ENCODE measurements at places on chromosomes 6 and 20.

DNA sequence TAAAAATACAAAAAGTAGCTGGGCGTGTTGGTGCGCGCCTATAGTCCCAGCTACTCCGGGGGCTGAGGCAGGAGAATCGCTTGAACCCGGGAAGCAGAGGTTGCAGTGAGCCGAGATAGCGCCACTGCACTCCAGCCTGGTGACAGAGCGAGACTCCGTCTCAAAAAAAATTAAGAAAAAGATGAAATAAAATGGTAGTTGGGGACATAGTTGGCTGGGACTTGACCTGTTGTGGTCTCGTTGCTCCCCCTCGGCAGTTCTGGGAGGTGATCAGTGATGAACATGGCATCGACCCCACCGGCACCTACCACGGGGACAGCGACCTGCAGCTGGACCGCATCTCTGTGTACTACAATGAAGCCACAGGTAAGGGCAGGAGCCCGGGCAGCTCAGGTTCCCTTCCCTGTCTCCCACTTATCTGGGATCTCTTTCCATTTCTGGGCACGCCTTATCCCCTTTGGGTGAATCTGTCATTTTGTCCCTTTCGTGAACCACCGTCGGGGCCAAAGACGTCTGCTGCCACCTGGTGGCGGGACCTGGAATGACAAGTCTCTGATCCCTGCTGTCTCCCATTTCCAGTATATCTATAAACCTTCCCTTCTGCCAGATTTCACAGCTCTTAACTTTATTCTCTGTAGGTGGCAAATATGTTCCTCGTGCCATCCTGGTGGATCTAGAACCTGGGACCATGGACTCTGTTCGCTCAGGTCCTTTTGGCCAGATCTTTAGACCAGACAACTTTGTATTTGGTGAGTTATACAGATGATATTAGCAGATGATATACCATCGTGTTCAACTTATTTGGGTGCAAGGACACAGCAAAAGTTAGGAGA is 2.3 kb downstream of the TUBB start:
- DNase-seq: peak; percentile 80

GRCh38 chr6:75300531-75300855 is 15.9 kb upstream of the TMEM30A start:
- DNase-seq: no peak

- peak; percentile 95 for DNase-seq
These were observed at the start of gene ELMO2 for GRCh38 chr20:46406200-46406985. TSS of gene ELMO2 (minus strand) at chr20:46406615. CDS start at chr20:46394482, 12,133 bp downstream.

- DNase-seq: no peak
These were observed 38.7 kb downstream of the SCP2D1 start for GRCh38 chr20:18852318-18852717.

- no peak for DNase-seq
These were observed 656.0 kb upstream of the ID4 start for GRCh38 chr6:19181211-19181610.

DNA sequence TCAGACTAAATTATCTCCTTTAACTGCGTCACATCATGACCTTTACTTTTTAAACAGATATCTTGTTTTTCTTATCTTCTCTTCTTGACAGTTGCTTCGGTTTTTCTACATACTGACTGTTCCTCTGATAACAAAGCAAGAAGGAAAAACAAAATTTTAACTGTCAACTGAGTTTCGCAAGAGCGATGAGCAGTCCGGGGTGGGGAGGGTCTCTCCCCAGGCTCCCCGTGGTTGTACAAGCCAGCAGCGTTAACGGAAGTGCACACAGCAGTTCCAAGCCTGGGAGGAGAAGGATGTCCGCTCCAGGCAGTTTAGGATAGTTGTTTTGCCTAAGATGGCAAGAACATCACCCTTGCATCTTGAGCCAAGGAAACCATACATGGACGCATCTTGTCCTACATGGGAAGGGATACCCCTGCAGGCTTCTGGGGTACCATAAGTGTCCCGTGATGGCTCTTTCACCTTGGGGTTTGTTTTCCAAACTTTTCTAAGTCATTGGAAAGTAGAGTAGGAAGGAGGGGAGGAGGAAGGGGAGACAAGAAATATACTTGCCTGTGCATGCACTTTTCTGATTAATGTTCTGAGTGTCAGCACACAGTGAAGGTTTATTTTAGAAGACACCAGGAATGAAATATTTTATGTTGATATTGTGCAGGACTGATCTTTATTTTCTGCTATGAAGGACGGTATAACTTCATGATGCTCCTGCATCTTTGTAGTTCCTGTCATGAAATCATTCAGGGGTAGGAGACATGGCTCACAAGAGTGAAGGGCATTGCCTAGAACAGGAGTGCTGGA is 20.8 kb downstream of the SLC24A3 start:
- no peak for DNase-seq

GRCh38 chr6:93678841-93679454 is 259.6 kb upstream of the EPHA7 start:
- no peak for DNase-seq

GRCh38 chr6:158778005-158778527 is 41.1 kb downstream of the EZR start:
- no peak for DNase-seq

DNA sequence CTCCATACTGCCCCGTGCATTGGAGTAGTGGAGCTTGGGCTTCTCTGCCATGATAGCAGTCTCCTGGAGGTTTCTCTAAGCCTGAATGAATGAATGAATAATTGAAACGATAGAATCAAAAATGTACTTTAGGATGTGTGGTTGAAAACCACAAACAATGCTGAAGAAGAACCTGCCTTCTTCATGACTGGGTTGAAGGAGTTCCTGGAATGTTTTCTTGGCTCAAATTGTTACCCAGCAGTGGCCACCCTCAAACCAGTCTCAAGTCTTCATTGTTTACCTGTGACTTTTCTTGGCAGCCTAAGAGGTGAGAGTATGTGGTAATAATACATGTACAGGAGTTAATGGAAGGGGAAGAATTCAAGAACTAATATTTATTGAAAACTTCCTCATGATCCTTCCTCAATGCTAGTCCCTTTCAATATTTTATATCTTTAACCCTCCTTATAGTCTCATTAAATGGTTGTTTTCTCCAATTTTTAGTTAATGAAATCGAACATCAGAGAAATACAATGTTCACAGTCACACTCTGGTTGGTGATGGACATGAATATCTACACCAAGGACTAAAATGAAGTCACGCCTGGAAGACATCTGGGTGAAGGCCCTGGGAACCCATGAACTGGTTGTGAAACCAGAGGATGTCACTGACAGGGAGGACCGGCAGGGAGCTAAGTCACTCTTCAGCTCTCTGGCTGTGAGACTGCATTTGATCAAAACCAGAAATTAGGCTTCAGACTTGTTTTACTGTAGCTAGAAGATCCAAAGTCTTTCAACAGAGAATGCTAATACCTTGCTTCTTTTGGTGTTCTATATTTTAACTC is at the start of gene GSTA5:
TSS of gene GSTA5 (minus strand) at position 51 of the 823 bp plus-strand sequence.
- DNase-seq: no peak

DNA sequence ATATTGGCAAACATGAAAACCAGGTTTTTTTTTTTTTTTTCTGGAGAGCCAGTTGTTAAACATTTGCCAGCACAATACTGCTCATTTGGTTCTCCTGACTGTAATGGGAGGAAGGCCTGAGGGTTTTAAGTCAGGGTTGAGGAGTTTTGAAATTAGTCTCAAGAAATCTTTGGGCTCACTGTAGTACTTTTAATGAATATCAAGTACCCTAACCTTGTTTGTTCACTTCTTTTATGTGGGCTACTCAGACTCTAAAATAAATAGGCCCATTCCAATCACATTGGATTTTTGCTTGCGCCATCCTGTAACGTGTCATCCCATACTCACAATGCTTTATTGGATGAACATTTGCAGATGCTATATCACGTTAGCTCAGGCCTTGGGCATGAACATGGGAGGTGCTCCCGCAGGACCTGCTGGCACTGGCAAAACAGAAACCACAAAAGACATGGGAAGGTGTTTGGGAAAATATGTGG is 146.9 kb downstream of the DNAH8 start:
- DNase-seq: no peak

DNA sequence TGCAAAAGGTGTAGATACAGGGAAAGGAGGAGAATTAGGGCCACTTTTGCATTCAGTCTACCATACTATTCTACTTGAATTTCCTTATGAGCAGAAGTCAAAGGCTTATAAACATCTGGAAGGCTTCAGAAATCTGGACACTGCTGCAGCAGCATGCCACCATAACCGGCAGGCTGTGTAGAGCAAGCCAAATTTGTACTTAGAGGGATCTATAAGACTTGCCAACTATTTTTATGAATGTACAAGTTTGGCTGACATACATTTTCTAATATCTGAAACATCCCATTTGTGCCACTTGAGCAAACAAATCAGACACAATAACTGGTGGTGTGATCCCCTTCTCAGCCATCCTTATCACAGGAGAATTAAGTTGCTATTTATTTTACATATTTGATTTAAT is 14.0 kb upstream of the PLCB1 start:
- DNase-seq: no peak

GRCh38 chr20:18156045-18156444 is 18.4 kb downstream of the KAT14 start:
- DNase-seq: no peak

GRCh38 chr6:168149015-168149414 is 70.0 kb upstream of the FRMD1 start:
- DNase-seq: no peak

GRCh38 chr6:156842598-156843250 is 65.5 kb downstream of the ARID1B start:
- no peak for DNase-seq

DNA sequence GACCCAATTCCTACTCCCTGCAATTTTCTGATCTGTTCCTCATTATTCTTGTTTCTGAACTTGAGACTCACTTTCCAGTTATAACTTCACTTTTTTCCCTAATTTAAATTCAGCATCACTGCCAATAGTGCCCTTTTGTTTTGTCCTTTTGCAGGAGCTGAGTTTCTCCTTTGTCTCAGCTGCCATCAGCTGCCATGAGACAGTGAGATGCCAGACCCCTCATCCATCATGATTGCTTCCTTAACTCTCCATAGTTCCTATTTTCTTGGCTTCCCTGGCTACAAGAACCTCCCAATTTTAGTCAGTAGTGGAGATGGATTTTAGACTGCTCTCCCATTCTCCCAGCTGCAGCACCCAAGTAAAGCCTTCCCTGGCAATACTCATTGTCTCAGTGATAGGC is 518.1 kb downstream of the HDGFL1 start:
- no peak for DNase-seq

Measured in endothelial cell (in vitro differentiated cells).